Stimulated activated CD8-positive, alpha-beta memory T cell treated with anti-CD3 and anti-CD28 coated beads, Interleukin-7, amount 100 ng/mL, for 24 hours (primary cell): ENCODE measurements at places on chromosomes 4 and X.

DNA sequence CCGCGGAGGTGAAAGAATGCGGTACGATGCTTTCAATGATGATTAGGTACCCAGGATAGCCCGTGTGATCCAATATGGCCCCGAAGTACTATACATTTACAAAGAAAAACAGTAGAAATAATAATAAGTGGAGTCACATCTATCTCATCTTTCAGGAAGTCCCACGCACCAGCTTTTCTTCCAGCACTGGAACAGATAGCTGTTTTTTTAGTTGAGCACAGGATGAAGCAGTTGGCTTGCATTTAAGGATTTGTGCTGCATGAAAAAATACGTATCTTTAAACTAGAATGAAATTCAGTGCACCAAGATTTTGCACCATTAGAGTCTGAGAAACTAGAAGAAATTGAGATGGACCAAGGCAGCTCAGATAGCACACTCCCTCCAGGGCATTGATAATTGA, 44.1 kb downstream of the SMIM20 start:
- no peak for DNase-seq

DNA sequence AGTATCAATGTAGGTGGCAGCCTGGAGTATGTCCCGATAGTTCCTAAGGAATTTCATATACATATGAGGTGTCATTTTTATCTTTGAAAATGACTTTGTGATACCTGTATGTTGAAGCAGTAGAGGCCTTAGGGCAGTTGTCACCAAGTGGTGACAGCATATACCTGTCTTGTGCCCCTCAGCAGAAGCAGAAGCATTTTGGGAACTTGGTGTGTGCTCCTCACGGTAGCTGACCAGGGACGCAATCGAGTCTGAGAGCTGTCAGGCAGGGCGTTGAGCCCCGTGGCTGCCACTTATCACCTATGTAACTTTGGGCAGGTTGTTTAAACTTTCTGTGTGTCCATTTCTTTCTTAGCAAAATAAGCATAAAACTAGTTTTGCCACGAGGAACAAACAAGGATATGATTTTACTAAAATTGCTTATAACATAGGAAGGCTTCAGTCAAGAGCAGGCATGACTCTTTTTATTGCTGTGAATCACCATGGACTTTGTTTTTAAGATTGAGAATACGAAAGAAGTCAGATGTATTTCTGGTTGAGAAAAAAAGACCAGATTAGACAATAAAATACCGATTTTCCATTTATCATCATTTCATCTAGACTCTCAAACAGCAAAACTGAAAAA, 161.5 kb downstream of the CPE start:
- DNase-seq, result no peak

- no peak for DNase-seq
These were observed 144.4 kb downstream of the GLRA2 start for GRCh38 chrX:14673764-14674163.

- no peak for DNase-seq
These were observed 13.6 kb downstream of the SH3RF1 start for GRCh38 chr4:169256856-169257761.

DNA sequence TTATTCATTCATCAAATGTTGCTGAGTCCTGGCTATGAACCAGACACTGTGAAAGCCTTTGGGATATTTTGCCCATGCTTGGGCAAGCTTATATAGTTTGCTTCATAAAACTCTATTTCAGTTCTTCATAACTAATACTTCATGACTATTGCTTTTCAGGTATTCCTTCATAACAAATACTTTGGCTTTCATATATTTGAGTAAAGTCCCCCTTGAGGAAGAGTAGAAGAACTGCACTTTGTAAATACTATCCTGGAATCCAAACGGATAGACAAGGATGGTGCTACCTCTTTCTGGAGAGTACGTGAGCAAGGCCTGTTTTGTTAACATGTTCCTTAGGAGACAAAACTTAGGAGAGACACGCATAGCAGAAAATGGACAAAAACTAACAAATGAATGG, 1.7 kb upstream of the AFP start:
- no peak for DNase-seq

DNA sequence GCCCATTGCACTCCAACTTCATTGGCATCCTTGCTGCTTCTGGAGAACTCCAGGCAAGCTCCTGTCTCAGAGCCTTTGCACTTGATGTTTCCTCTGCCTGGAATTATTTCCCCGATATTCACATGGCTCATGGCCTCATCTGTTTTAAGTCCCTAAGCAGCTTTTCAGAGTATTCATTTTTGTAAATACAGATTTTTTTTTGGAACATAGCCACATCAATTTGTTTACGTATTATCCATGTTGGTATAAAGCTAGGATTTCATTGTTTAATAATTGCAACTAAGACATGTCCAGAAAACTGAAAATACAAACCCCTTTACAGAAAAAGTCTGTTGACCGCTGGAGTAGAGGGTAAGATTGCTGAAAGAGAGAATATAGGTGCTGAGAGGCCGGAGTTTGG, 142.0 kb downstream of the CAMK2D start:
- DNase-seq, result no peak
